ENCODE measurements at places on chromosomes 16 and 17. TPM values are rescaled to one million over a fixed set of nuclear protein-coding genes. Genes with fewer than 3 reads are reported as not detected.

SAMD14 gene
- 30.5 TPM for total RNA-seq

TTYH2 gene
- total RNA-seq: 6.4 TPM

FSCN2 gene
- total RNA-seq: 3.4 TPM

PLA2G10 gene
- not detected for total RNA-seq

NOXO1 gene
- total RNA-seq: 0.98 TPM

DDX19B gene
- 18.7 TPM for total RNA-seq

SHMT1 gene
- total RNA-seq: 3.0 TPM

ACSM5 gene
- 0.49 TPM for total RNA-seq

USP31 gene
- total RNA-seq: 25.1 TPM

CBX2 gene
- 5.7 TPM for total RNA-seq

Measured in temporal lobe (tissue), 4 donors.